ENCODE measurements at places on chromosomes 2 and 18.

DNA sequence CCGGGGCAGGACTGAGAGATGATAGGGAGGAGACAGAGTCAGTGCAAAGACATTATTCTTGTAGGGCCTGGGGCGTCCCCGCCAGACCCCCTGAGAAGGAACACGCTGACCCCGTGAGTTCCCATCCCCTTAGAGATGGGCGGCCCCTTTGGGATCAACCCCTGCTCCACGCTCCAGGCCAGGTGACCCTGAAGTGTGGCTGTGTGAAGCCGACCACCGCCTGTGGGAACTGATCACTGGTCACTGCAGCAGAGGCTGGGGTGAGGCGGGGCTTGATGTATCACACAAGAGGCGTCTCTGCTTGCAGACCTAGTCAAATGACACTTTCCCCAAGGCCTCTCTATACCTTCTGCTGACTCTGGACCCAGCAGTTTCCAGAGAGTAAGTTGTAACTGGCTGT lies 157.4 kb upstream of the TWIST2 start:
- DNase-seq: no peak

DNA sequence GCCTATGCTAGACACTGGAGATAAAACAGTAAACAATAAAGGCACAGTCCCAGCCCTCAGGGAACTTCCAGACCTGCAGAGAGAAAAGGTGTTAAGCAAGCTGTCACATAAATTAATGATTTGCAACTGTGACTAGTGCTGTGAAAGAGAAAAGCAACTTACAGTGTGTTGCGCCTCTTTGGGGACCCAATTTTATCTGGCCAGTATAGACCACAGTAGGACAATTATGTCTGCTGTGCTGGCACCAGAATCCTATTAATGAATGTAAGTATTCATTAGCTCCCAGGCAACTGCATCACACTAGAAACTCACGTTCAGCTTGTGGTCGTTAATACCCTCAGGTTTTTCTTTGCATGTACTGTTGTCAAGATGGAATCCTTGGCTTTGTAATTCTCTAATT lies 55.3 kb upstream of the CHST9 start:
- DNase-seq: no peak

DNA sequence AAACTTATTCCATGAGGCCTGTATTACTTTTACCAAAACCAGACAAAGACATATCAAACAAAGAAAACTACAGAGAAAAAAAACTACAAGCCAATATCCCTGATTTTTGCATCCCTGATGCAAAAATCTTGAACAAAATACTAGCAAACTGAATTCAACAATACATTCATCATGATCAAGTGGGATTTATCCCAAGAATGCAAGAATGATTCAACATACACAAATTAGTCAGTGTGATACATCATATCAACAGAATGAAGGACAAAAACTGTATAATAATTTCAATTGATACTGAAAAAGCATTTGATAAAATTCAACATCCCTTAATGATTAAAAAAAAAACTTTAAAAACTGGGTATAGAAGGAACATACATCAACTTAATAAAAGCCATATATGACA lies 106.8 kb downstream of the SLC39A10 start:
- no peak for DNase-seq

DNA sequence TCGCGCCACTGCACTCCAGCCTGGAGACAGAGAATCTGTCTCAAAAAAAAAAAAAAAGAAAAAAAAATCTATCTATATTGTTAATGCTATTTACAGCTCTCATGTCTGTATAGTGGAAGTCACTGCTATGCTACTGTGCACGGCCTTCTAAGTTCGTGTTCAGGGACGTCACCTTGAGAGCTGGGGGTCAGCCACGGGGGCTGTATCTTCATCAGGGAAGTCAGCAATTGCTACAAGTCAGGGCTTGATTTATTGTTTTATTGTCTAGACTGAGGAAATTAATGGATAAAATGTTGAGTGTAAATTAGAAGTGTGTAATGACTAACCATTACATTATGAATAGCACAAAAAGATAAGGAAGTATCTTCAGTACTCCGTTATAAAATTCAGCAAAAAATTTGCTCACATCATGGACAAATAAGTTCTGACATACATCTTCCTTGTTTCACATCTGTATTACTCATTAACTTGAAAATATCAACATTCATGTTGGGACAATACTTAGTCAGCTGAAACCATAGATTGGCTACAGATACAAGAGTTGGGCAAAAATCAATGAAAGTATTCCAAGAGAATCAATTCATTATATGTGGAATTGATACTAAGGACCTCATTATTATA lies 136.6 kb upstream of the SEC11C start:
- DNase-seq: no peak

GRCh38 chr2:120310136-120310535 lies 35.8 kb upstream of the INHBB start:
- no peak for DNase-seq

GRCh38 chr2:209960045-209960444 lies 42.4 kb upstream of the RPE start:
- DNase-seq: no peak

- no peak for DNase-seq
Observed at GRCh38 chr2:122063716-122064115, 308.3 kb downstream of the TSN start.

DNA sequence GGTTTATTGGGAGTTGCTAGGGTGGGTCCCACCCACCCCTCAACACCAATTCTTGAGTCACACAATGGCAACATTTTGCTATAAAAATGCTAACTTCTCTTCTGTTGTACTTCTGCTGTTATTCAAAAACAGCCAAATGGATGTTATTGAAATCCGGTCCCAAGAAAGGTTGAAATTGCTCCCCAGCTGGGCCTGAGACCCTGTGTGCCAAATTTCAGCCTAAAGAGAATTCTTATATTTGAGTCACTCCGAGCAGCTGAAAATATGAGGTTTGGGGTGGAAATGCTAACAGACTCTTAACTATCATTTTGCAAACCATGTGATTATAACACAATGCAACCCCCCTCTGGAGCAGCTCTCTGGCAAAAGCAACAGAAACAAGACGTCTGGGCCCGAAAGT lies 27.0 kb upstream of the ACVR1 start:
- no peak for DNase-seq

GRCh38 chr18:59988098-59988706 lies 88.4 kb downstream of the PMAIP1 start:
- peak; percentile 22 for DNase-seq

DNA sequence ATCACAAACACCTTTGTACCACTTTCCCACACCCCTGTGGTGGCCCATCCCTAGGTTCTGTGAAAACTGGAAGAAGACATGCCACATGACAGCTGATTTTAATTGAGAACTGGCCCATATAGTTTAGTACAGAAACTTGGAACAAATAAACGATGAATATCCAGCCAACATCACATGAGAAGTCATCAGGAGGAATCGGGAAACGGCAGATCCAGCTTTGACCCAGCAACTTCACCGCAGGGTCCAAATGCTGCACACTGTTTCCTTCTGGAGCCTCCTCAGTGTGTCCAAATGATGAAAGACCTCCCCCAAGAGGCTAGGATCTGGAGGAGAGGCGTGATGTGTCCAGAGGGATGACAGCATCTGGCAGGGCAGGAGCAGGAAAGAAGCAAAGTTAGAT lies 75.5 kb downstream of the COPS8 start:
- DNase-seq: no peak

DNA sequence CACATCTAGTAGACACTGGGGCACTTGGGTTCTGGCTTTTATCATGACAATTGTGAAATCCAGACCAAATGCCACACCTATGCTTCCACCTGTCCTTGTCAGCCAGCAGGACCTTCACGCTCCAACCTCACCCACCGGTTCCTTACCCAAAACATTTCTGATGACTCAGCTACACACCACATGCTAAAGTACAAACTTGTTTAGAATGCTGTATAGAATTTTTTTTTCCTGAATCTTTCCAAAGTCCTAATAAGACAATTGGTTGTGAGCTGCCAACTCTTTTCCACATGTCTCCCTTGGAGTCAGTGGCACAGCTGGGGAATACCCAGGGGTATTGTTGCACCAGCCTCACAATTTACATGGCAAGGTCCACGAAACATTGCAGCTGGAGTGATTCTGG lies 75.5 kb upstream of the LPIN2 start:
- DNase-seq: no peak

DNA sequence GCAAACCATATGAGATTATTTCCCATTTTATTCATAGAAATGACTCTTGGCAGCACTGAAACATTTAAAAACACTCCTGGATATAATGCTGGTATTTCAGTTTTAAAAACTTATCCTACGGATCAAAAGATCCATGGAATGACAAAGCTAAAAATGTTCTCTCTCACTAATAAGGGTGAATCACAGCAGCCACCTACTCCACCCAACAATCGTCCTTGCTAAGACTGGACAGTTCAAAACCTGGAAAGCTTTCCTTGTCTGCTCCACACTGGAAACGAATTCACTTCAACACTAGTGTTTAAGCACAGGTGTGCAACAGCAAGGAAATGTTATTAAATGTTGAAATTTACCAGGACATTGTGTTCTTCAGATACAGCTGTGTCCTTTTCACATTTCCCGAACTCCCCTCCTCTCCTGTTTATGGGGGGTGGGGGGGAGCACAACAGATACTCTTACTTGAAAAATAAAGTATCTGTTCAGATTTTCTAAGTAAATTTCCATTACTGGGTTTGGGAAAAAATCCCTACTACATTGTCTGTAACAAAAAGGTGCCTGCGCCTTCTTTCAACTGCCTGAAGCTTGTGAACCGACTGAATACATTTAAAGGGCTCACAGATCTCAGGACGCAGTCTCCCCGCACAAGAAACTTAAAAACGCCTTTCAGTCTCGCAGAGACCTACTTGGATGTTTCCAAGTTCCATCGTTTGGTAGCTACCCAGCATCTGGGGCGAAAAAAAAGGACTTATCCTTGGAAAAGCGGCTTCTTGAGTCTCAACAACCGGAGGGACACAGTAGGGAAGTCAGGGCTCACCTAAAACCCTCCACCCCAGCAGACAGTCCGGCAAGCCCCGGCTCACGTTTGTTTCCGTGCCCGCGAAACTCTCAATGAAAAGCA lies 1.3 kb downstream of the YWHAQ start:
- no peak for DNase-seq

- no peak for DNase-seq
Observed at GRCh38 chr2:163466331-163467250, 269.2 kb downstream of the FIGN start.

- peak; percentile 13 for DNase-seq
Observed at GRCh38 chr18:32271672-32272208, 81.9 kb downstream of the MEP1B start.

GRCh38 chr18:49841236-49842217 lies 28.2 kb upstream of the ACAA2 start:
- DNase-seq: no peak

DNA sequence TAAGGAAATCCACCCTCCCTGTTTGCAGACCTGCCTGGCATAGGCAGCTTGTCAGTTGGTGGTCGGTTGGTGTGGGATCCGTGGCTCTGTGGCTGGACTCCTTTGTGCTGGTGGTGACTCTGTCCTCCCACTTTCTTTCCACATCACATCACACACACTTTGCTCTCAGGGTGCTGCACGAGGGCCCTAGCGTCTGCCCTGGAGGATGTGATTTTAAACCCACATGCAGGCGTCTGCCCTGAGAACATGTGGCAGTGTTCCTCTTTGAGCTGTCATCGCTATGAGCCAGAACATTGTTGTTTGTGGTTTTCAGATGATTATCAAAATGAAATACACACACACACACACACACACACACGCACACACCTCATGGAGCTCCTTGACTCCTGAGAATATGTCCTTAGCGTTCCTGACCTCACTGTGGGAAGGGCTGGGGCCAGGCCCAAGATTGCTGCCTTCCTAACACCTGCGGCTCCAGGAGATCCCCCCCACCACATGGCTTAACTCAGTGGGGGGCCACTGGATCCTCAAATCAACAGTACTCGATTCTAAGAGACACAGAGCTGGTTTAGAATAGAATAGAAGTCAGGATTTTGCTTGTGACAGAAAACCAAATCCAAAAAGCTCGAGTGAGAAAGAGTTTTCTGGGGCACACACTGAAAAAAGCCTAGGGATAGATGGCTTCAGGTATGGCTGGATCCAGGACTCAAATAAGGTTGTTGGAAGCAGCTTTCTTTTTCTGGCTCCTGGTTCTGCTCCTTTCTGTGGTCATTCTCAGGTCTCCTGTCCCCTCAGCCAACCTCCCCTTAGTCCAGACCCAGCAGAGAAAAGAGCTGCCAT lies 54.8 kb downstream of the RTP5 start:
- no peak for DNase-seq

DNA sequence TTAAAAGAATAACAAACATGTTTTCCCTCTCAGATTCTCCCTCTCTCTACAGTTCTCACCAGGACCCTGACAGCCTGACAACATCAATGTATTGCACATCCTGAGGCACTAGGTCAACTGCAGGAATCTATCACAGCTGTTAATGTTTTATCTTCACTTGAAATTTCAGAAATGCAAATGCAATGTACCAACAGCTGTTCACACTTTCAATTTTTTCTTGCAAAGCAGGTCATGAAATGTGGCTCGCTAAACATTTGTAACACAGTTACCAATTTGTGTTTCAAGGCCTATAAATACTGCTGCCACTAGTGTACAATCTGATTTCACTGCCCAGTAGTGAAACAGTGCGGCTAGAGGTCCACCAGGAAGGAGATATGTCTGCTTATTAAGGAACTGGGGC lies 147.8 kb downstream of the EXOC6B start:
- no peak for DNase-seq

GRCh38 chr2:210527286-210527685 lies 29.1 kb upstream of the CPS1 start:
- no peak for DNase-seq

DNA sequence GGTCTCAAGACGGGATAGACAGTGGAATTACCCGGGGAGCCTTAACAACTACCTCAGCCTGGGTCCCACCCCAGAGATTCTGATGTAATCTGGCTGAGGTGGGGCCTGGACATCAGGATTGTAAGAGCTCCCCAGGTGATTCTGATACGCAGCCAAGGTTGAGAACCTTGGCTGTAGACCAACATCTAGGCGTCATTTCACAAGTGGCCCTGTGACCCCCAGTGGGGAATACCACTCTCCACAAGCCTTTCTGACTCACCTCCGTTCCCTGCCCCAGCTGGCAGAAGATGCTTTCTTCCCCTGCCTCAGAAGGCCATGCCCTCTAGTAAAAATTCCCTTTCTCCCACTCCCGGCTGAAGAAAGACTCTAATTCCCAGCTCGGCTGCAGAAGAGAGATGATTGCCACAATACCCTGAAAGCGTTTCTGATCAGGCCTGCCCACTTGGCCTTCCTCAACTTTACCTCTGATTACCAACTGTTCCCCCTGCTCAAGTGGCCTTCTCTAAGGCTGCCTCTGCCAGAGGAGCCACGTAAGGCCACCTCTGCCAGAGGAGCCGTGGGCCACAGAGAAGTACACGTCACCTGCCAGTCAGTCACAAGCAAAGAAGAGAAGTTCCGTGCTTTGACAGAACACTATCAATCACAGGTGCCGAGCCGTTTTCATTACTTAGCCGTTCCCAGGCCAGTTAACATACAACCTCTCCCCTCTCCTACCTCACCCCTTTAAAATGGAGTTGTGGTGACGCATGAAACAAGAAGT lies 116.8 kb upstream of the PKDCC start:
- no peak for DNase-seq

DNA sequence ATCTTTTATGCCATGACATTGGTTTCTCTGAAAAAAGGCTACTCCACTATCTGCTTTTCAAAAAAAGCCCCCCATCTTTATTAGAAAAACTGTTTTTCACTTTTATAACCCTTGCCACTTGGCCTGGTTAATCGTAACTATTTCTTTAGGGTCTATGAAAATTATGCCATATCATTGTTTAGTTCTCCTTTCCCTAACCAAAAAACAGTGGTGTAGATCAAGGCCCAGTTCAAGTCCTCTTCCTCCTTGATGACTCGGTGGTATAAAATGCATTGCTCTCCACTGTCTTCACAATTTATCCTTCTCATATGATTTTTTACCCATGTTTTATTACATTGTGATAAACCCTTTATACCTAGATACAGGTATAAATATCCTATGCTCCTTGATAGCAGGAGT lies 205.5 kb downstream of the ZNF521 start:
- DNase-seq: no peak
